Neural progenitor cell (in vitro differentiated cells): ENCODE measurements at places on chromosomes 3 and 15.

GRCh38 chr3:127035677-127036076, 52.8 kb downstream of the PLXNA1 start:
- no peak for DNase-seq

- no peak for DNase-seq
Observed at GRCh38 chr15:59553879-59554735, 57.5 kb upstream of the GCNT3 start.

DNA sequence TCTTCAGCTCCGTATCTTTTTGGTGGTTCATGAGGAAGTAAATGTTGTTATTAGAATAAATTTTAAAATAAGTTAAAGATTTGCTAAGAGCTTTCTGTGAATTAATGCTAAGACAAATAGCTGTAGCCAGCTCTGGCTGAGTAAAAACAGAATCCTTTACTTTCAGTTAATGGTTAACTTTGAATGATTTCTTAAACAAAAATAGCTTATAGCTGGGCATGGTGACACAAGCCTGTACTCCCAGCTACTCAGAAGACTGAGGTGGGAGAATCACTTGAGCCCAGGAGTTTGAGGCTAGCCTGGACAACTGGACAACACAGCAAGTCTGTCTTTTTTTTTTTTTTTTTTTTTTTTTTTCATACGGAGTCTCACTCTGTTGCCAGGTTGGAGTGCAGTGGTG, 25.0 kb downstream of the TCAIM start:
- no peak for DNase-seq

GRCh38 chr3:159170436-159171003, 368.7 kb downstream of the MFSD1 start:
- DNase-seq, result no peak

DNA sequence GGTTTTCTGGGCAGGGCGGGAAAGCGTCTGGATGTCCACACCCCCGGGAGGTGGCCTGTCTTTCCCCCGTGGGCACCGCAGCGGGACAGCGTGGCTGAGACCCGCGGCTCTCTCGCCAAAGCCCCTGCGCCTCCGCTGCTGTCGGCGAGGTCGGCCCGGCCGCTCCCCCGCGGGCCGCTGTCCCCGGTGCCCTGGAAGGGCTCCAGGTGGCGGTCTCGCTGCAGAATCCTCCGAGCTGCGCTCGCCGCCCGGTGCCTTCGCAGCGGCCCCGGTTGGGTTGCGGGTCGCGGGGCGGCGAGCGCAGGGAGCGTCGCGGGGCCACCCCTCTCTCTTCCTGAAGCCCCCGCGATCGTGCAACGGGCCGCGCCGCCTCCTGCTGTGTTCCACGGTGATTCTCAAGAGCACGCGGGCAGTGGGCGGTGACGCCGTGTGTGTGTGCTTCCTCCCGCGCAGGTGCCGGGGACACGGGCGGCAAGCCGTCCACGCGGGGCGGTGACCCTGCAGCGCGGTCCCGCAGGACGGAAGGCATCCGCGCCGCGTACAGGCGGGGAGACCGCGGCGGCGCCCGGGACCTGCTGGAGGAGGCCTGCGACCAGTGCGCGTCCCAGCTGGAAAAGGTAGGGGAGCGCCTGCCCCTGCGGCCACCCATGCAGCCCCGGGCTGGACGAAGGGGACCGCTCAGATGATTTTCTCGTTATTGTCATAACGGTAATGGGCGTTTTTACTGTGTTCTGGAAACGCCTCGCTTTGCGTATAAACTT, 54.4 kb downstream of the LRRK1 start:
- DNase-seq, result peak; percentile 82

DNA sequence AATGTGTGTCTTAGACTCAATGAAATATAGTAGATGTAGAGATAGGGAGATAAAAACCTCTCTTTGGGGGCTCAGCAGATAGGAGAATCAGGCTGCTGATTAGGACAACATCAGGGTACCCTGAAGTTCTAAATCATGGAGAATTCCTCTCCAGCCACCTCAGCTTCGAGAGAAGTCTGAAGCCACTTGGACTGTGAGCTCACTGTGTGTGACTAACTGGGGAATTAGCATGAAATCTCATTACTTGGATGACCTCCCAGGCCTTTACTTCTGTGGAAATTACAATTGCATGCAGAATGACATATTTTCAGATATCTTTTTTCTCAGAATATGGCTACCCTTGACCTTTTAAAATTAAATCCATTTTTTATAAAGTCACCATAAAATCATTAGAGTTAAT, 128.0 kb upstream of the MRPL3 start:
- DNase-seq, result no peak

DNA sequence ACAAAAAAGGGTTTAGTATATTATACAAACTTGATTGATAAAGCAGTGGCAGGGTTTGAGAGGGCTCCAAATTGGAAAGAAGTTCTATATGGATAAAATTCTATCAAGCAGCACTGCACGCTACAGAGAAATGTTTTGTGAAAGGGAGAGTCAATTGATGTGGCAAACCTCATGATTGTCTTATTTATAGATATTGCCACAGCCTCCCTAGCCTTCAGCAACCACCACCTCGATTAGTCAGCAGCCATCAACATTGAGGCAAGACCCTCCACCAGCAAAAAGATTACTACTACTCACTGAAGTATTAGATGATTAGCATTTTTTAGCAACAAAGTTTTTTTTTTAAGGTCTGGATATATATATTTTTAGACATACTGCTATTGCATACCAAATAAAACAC, 296.7 kb downstream of the CHST2 start:
- no peak for DNase-seq

- no peak for DNase-seq
Observed at GRCh38 chr3:23083701-23084100, 119.4 kb upstream of the UBE2E2 start.

DNA sequence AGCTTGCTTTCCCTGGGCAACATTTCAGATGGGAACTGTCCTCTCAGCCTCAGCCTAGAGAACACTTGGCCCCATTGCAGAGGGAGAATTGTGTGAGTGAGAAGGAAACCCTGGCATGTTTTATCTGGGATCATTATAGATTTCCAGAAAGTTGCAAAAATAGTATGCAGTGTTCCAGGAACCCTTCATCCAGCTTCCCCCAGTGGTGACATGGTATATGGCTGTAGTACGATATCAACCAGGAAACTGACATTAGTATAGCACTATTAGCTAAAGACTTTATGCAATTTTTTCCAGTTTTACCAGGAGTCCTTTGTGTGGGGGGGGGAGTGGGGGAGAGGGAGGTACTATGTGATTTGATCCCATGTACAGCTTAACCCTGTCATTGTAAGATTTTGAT, 166.2 kb upstream of the KBTBD8 start:
- no peak for DNase-seq
